ENCODE measurements at places on chromosomes 6 and 20.

DNA sequence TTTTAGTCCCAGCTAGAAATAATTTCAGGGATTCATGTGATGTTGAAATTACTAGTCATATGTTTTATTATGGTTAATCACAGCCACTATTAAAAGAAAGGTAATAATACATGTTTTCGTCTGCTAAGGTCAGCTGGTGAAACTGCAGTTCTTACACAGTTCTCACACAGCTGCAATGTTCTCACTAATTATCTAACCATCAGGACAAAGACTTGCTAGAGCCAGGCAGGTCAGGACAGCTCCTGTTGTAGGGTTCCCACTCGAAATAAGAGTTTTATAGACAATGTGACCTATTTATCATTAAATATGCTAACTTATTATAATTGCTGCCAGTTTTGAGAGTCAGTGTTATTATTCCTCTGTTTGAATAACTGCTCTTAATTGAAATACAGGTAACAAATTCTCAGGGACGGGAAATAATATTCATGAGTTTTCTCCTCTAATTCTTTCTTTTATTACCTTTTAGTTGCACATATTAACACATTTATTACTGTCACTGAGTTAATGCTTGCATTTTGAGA lies 97.9 kb downstream of the GJA1 start:
- no peak for DNase-seq

DNA sequence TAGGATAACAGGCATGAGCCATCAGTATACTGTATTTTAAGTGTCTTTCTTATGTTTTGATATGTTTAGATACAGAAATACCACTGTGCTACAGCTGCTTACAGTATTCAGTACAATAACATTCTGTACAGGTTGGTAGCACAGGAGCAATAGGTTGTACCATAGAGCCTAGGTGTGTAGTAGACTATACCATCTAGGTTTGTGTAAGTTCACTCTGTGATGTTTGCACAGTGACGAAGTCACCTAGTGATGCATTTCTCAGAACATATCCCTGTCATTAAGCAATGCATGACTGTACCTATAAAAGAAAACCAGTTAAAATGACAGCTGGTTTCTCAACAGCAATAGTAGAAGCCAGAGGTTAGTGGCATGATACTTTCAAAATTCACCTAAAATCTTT lies 3.0 kb upstream of the ZBTB24 start:
- DNase-seq = no peak

GRCh38 chr6:134175532-134176263 lies 123.3 kb upstream of the SLC2A12 start:
- peak; percentile 20 for DNase-seq

GRCh38 chr6:118985123-118985830 lies 50.3 kb upstream of the MCM9 start:
- DNase-seq = no peak

DNA sequence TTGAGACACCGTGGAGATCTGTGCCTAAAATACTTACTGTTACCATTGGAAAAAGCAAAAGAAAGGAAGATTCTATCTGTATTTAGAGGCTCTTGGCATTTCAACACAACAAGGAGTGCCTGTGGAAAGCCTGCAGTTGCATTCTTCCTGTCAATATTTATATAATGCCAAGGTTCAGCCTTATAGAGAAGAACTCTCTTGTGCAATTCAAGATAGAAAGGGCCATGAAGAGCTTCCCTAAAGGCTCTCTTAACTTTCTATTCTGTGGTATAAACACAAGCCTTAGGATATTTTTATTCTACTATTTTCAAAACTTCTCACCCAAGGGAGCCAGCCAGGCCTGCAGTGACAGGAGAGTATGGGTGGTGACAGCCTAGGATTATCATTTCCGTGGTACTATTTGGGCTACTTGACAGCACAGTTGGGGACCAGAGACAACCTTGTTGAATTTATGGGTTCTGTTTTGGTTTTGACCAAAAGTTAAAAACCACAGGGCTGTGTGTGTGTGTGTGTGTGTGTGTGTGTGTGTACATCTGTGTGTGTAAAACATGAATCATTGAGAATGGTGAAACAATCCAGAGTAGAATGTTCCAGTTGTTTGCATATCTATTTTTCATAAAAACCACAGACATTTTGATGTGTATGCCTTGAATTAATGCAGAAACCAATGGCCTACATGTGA lies 700.9 kb upstream of the SLC35B3 start:
- no peak for DNase-seq

DNA sequence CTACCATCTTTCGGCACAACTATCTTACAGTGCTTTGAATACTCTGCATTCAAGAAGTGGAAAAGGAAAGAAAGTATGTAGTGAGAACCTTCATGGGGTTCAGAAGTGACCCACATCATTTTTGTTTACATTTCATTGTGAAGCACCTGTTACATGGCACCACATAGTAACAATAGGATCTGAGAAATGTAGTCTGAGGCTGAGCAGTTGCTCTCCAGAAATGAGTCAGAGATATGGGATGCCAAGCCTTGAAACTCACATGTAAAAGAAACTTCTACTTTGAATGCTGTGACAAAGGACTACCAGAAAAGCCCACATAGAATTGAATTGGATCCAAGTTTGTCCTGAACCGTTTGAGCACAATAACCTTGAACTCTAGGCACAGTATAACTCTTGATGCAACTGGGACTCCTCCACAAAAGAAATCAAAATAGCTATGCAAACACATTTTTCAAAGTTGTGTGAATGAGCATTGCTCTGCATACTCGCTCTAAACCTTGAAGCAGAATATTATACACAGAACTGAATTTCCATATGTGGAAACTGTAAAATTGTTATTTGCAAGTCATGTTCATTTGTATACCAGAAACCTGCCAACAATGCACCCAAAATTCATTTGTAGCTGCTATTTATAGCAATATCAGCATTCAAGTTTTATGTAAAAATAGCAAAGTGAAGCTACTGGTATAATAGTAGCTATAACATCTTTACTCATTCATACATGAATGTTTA lies 400.9 kb upstream of the POU3F2 start:
- DNase-seq = no peak

DNA sequence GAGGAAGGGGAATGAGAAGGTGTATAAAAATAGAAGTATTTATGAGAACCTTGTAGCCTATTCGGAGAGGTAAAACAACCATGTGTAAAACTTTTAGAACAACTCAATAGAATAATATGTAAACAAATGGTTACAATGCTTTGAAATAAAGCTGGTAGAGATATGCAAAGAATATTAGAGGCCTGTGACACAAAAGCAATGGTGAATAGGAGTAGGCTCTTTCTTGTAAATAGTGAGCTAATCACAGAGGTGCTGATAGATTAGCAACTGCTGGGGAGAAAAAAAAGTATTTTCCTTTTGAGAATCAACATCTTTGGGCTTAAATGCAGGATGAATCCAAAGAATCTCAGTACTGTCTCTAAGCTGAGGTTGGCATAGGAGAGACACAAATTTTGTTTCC lies 7.0 kb downstream of the TMEM200A start:
- DNase-seq = no peak

GRCh38 chr6:169029861-169030260 lies 223.8 kb downstream of the THBS2 start:
- no peak for DNase-seq

DNA sequence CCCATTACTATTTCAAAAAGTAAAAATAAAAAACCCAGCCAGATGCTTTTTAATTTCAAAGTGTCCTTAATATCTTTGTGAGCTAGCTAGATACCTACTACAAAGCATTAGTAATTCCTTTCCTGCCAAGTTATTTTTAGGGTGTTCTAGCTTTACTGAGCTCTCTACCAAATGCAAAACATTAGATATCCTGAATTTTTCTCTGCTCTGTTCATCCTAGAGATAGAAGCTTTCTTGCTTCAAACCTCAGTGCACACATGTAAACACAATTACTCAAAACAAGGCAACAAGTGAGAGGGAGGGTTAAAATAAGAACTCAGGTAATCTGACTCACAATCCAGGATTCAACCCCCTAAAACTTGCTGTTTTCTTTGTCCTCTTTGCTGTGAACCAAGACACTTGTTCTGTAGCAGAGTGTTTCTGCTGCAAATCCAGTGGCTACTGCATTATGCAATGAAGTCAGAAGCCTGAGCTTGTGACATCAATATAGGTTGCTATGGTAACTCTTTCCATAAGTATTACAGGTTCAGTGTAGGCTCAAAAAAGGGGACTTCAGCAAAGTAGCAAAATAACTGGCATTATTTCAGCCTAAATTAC lies 72.6 kb upstream of the STXBP5 start:
- DNase-seq = no peak

- no peak for DNase-seq
Observed at GRCh38 chr6:53313784-53314400, 34.9 kb downstream of the ELOVL5 start.

DNA sequence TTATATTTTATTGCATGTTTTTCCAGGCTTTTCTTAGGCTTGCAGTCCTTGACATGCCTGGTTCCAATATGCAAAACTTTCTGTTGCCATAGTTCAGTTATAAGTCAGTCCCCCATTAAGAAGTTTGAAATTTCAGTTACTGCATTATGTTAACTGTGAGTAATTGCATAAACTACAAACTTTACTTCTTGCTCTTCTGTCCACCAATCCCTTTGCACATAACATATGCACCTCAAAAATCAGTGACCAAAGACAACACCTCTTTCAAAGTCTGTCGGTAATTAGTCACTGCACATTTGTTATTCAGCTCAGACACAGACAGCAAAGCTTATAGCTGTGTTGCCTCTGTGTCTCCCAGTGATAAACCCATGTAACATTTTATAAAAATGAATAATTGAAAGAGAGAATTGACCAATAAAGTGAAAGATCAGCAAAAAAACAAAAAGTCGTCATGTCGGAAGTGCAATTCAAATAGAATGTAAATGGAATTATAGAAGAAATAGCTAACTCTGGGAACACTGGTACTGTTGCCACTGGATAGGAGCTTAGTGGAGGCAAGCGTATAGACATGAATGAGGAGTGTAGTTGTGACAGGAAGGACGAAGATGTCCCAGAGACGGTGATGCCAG lies 50.3 kb upstream of the BTBD3 start:
- no peak for DNase-seq

DNA sequence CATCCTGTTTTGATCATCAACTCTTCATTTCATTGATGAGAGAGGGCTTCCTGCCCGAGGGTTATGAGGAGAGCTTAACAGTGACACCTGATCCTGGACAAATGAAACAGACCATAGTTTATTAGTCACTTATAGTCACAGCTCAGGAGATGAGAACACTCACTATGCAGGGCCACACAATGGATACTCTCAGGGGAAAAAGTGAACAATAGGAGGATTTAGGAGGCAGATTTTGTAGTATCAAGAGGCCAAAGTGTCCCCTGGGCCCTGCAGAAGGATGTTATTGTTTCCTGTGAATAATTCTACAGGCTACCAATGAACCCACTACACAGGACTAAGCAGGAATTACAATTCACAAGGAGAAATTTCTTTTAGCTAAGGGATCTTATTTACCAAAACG lies 772.8 kb upstream of the MAN1A1 start:
- DNase-seq = no peak

GRCh38 chr6:106886922-106887797 lies 87.4 kb downstream of the CD24 start:
- DNase-seq = no peak

GRCh38 chr6:2554651-2555260 lies 196.0 kb downstream of the MYLK4 start:
- DNase-seq = no peak

GRCh38 chr20:44742304-44743079 lies 3.2 kb upstream of the KCNK15 start:
- no peak for DNase-seq

- no peak for DNase-seq
Observed at GRCh38 chr6:1285556-1285955, 26.3 kb upstream of the FOXQ1 start.
